ENCODE measurements at places on chromosomes 12 and 14. TPM values are rescaled to one million over a fixed set of nuclear protein-coding genes. Genes with fewer than 3 reads are reported as not detected.
A peak's percentile ranks its signal among the peaks of the same experiment; 100 is the strongest.

GRCh38 chr12:18868717-18869116 is 130.8 kb downstream of the CAPZA3 start:
- no peak for DNase-seq

DNA sequence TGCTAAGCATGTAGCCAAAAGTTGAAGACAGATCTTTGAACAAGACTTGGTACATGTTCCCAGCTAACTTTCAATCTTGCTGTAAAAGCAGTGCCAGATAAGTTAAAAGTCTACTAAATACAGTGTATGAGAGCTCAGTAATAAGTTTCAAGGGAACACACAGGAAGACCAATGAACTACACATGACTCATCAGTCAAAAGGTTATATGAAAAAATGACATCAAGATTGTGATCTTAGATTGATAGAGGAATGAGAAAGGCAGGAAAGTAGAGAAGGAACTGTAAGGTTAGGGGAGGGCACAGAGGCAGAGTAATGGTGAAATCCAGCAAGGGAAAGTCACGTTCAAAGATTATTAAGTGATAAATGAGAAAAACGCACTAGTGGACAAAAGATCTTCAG is 249.9 kb upstream of the FLRT2 start:
- no peak for DNase-seq

GRCh38 chr14:80275208-80275850 is 64.0 kb upstream of the DIO2 start:
- DNase-seq, result no peak

GRCh38 chr14:74682169-74682952 is 30.5 kb downstream of the AREL1 start:
- DNase-seq, result no peak

Gene KRT78
- not detected for polyA plus RNA-seq

Gene ALG10
- polyA plus RNA-seq, result 11.5 TPM

DNA sequence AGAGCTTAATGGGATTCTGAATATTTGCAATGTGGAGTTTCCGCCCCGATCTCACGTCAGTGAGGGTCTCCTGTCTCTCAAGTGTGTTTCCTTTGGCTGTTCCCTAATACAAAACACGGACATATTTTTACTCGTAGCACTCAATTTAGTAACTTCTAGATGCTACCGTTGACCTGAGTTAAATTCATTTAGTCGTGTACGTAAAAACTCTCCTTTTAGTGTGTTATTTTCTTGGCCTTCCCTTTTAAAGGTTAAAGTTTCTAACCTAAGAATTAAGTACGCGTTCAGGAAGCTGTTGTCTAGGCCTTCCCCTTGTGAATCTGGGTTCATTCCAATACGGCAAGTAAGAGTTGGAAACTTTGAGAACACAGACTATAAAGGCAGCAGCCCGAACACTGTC is 64.4 kb downstream of the DDX51 start:
- DNase-seq, result no peak

- no peak for DNase-seq
These were observed 175.9 kb downstream of the MON2 start for GRCh38 chr12:62642486-62642885.

Gene GLT8D2
- polyA plus RNA-seq, result 5.0 TPM

- no peak for DNase-seq
These were observed 245.9 kb downstream of the EMP1 start for GRCh38 chr12:13442457-13442856.

Gene DDX11
- 61.6 TPM for polyA plus RNA-seq

GRCh38 chr12:96104566-96104965 is 69.2 kb upstream of the LTA4H start:
- no peak for DNase-seq

Gene SMCO2
- 0.11 TPM for polyA plus RNA-seq

Gene ART4
- not detected for polyA plus RNA-seq

Gene SINHCAF
- polyA plus RNA-seq, result 86.5 TPM

Gene AKT1
- polyA plus RNA-seq, result 89.8 TPM

DNA sequence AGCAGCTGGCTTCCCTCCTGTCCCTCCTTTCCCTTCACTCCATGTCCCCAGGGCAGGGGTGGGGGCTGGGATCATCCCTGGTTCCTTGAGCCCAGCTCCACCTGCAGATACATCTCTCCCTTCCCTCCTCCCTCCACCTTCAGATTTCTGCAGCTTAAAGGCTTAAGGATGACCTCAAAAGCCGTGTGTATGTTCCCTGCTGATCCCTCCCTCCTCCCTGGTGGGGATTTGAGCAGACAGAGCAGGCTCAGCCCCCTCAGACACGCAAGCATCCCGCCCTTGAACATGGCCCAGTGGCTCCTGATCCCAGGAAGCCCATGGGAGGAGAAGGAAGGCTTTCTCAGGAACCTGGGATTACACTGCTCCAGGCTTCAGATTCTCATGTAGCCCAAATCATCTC is 82.9 kb upstream of the RIN3 start:
- DNase-seq, result no peak

Gene PLEKHD1
- polyA plus RNA-seq, result 0.24 TPM

DNA sequence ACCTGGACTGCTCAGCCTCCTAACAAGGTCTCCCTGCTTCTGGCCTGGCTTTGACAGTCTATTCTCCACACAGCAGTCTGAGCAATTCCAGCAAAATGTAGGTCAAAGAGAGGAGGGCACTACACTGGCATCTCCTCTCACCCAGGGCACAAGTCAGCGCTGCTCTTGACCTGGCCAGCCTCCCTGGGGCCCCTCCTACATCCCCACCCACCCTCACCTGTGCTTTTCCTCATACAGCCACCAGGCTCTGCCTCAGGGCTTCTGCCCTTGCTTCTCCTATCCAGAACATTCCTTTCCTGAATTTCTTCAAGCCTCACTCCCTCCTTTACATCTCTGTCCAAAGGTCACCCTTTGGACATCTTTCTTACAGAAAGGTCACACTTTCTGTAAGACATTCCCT is 33.7 kb downstream of the GALNT4 start:
- DNase-seq, result no peak

DNA sequence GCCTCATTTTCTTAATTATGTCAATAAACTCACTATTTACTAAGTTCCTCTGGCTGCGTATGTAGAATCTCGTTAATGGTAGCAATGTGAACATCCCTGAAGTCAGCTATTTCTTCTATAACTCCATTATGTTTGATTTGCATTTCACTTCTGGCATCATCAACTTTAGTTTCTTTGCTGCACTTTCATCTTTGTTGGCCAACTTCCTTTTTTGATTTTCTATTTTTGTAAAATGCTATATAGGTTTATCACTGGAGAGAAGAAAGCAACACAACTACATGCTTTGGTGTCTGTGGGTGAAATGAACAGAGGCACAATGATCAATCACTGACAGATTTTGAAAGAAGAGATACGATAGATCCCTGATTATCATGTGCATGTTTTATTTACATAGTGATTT is 58.5 kb upstream of the ATF7IP start:
- DNase-seq, result no peak

DNA sequence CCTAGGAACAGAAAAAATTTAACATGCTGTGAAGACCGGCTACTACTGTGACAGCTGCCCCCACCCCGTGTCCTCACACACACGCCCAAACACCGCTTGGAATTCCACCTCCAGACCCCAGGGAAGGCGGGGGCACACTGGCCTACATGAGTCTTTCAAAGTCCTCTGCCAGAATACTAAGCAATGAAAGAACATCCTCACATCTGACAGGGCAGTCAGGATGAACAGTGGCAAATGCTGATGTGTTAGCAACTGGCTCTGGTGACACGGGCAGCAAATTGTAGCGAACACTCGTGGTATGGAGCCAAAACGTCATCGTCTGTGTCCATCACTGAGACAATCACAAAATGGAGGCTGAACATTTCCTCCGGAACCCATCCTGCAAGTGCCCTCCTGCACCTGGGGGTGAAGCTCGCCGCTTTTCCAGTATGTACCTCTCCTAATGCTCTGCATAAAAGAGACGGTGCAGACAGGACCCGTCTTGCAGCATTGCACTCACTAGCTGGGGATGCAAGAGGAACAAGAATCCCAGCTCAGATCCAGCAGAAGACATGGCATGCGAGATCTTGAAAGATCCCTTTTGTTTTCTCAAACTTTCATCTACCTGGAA is 94.8 kb downstream of the BCL11B start:
- peak; percentile 40 for DNase-seq

Gene ASCL1
- 0.12 TPM for polyA plus RNA-seq

GRCh38 chr12:57852620-57853500 is 6.3 kb upstream of the CTDSP2 start:
- DNase-seq, result peak; percentile 85

GRCh38 chr12:12476857-12477531 is 85.7 kb downstream of the DUSP16 start:
- peak; percentile 38 for DNase-seq

DNA sequence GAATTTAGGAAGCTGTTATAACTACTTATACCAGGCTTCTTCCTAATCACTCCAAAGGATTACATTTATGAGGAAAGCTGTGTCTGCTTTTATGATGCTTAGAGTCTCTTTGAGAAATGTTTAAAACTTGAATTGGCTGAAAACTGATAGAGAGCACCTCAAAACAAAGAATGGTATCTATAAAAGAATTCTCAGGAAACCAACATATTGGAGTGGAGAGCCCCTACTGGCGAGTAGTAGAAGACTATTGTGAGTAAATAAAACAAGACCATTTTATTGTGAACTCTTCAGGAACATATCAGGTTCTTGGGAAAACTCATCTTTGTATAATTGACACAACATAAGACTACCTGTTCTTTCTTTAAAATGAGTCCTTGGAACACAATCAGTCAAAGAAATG is 578.6 kb downstream of the RERGL start:
- no peak for DNase-seq

Gene KITLG
- 1.3 TPM for polyA plus RNA-seq

DNA sequence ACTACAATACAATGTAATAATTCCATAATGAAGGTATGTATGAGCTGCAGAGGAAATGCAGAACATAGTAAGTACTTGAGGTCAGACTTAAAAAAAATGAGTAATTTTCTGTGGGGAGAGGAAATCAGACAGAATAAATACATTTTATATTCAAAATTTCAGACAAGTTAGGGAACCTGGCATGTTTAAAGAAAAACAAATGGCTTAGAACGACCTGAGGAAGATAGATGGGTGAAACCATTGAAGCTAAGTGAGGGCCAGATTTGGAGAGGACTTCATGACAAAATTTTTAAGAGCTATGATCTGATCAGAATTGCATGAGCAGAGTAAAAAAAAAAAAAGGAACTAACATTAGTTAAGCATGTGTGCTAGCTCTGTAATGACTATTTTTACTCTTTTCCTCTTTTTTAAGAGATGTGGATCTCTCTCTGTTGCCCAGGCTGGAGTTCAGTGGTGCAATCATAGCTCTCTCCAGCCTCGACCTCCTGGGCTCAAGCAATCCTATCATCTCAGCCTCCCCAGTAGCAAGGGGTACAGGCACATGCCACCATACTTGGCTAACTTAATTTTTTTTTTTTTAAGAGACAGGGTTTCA is 157.6 kb upstream of the PDE3A start:
- DNase-seq, result no peak

Gene ZFHX2
- polyA plus RNA-seq, result 2.7 TPM

DNA sequence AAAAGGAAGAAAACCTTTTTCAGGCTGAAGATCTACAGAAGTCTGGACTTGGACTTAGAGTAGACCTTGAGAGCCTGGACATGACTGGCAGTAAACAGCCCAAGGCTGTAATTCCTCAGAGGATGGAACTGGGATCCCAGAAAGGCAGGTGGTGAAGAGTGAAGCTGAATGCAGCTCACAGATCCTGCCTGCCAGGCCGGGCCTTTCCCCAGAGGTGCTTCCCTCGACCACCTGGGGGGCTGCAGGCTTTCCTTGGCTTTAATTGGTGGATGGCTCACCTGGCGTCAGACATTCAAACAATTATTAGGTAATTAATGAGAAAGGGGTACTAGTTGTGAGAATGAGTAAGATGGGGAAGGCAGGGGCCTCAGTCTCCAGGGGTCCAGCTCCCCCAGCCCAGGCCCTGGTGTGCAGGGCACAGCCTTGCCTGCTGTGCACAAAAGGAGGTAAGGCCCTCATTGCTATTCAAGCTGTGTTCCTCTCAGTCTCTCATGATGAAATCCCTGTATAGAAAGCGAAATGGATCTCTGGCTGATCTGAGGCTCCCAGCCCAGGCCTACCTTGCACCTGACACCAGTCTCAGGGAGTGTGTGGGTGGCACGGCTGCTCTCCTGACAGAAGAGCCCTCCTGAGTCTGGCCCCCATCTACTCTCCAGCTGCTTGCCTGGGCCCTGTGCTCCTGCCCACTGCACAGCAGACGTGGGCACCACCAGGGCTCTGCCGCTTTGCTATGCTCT is 63.0 kb upstream of the TCL1A start:
- DNase-seq, result no peak

Gene ACRBP
- polyA plus RNA-seq, result 5.2 TPM

- no peak for DNase-seq
These were observed 70.1 kb upstream of the VRK1 start for GRCh38 chr14:96727073-96727472.

GRCh38 chr14:93012951-93013719 is 90.2 kb downstream of the CHGA start:
- no peak for DNase-seq

DNA sequence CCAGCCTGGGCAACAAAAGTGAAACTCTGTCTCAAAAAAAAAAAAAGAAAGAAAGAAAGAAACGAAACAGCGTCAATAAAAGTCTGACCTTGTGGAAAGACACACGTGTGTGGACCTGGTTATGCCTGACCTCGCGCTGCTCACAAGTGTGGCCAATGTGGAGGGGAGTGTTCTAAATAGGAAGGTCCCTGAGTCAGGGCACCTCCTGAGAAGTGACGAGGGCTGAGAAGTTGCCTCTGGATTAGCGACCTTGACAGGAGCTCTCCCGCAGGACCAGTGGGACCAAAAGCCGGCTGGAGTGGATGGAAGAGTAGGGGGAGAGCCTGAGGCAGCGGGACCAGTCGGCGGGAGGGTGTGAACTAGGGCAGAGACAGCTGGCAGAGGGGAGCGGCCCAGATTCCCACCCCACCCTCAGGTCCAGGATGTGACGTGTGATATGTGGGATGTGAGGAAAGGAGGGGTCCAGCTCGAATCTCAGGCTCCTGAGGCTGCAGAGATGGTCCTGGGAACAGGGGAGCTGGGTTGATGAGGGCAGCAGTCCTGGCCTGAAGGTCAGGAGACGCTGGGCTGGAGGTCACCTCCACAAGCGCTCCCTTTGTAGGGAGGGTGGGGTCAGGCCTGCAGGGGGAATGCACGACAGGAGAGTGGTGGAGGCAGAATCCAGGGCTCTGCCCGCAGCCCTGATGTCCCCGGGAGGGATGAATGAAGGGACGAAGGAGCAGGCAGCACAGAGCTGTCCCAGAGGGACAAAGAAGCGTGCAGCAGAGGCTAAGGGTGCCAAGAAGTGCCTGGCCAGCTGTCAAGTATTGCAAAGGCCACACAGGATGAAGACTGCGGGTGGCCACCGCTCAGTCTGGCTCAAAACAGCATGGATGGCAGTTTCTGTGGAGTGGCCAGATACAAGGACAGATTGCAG is 24.8 kb upstream of the GPR68 start:
- DNase-seq, result no peak

Gene KIF5A
- polyA plus RNA-seq, result 11.7 TPM

All from H1 (cell line).